Panc1 (cell line): ENCODE measurements at places on chromosomes 4 and X. TPM values are rescaled to one million over a fixed set of nuclear protein-coding genes. Genes with fewer than 3 reads are reported as not detected.

- DNase-seq, result no peak
- H3K4me1 ChIP-seq, result peaks cover 16% of the 10 kb centered on the region
- no peaks in the 10 kb centered on the region for H3K36me3 ChIP-seq
- no peaks in the 10 kb centered on the region for H3K27me3 ChIP-seq
- H3K4me3 ChIP-seq, result no peak overlapping the region
Observed at GRCh38 chr4:6905516-6906445, 3.8 kb upstream of the TBC1D14 start.

GRCh38 chr4:115596265-115597001, 483.0 kb upstream of the NDST4 start:
- no peaks in the 10 kb centered on the region for H3K4me1 ChIP-seq
- no peak overlapping the region for H3K4me3 ChIP-seq
- H3K27ac ChIP-seq, result no peak overlapping the region

GRCh38 chr4:20591571-20591970, 108.7 kb upstream of the PACRGL start:
- no peak overlapping the region for H3K4me3 ChIP-seq
- no peak overlapping the region for H3K27ac ChIP-seq
- no peaks in the 10 kb centered on the region for H3K36me3 ChIP-seq
- no peak for DNase-seq

DNA sequence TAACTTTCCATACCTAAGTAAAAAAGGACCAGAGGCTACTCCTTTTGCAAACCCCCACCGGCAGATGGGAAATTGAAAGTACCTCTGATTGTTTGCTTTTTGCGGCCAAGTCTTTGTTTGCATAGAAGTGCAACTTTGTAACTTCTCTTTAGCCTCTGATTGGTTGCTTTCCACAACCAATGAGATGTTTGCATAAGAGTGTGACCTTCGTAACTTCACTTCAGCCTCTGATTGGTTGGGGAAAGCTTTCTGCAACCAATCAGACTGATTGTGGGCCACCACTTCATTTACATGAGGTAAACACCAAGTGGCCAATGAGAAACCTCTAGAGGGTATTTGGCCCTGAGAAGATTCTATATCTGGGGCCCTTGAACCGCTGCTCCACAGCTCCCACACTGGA, 48.8 kb upstream of the PGRMC1 start:
- H3K27me3 ChIP-seq, result no peaks in the 10 kb centered on the region
- no peak for DNase-seq
- peaks cover 4% of the 10 kb centered on the region; the same call in 1 of the 2 replicates for H3K4me1 ChIP-seq
- no peaks in the 10 kb centered on the region for H3K36me3 ChIP-seq
- H3K27ac ChIP-seq, result no peak overlapping the region
- 0 out of 2 replicates have a peak overlapping the region, but pooled peaks have one; percentile 10 for H3K4me3 ChIP-seq

GRCh38 chr4:169791527-169792156, 33.9 kb upstream of the HPF1 start:
- H3K4me3 ChIP-seq, result peak overlapping the region; percentile 22; the same call in 1 of the 2 replicates
- peaks cover 10% of the 10 kb centered on the region for H3K27me3 ChIP-seq
- no peak overlapping the region for H3K27ac ChIP-seq
- H3K4me1 ChIP-seq, result no peaks in the 10 kb centered on the region

GRCh38 chr4:7786040-7786439, 153.6 kb downstream of the AFAP1 start:
- peaks cover 4% of the 10 kb centered on the region for H3K4me1 ChIP-seq
- peaks cover 23% of the 10 kb centered on the region for H3K36me3 ChIP-seq
- H3K4me3 ChIP-seq, result no peak overlapping the region
- H3K27ac ChIP-seq, result no peak overlapping the region

- no peak for DNase-seq
- no peak overlapping the region for H3K27ac ChIP-seq
- H3K27me3 ChIP-seq, result no peaks in the 10 kb centered on the region
Observed at GRCh38 chrX:24703185-24703494, 9.4 kb downstream of the POLA1 start.

GRCh38 chrX:139639253-139639652, 68.7 kb downstream of the MCF2 start:
- H3K4me1 ChIP-seq, result no peaks in the 10 kb centered on the region
- H3K27me3 ChIP-seq, result peaks cover 8% of the 10 kb centered on the region
- no peak overlapping the region for H3K27ac ChIP-seq

- H3K4me1 ChIP-seq, result no peaks in the 10 kb centered on the region
- H3K27me3 ChIP-seq, result no peaks in the 10 kb centered on the region
- no peak overlapping the region for H3K4me3 ChIP-seq
- DNase-seq, result no peak
- no peak overlapping the region for H3K27ac ChIP-seq
Observed at GRCh38 chr4:107736924-107737448, 17.0 kb upstream of the PAPSS1 start.

- no peak overlapping the region for H3K4me3 ChIP-seq
- no peak for DNase-seq
- no peak overlapping the region for H3K27ac ChIP-seq
- no peaks in the 10 kb centered on the region for H3K27me3 ChIP-seq
- no peaks in the 10 kb centered on the region for H3K36me3 ChIP-seq
- no peaks in the 10 kb centered on the region for H3K4me1 ChIP-seq
Observed at GRCh38 chr4:117533501-117533900, 448.1 kb upstream of the TRAM1L1 start.

DNA sequence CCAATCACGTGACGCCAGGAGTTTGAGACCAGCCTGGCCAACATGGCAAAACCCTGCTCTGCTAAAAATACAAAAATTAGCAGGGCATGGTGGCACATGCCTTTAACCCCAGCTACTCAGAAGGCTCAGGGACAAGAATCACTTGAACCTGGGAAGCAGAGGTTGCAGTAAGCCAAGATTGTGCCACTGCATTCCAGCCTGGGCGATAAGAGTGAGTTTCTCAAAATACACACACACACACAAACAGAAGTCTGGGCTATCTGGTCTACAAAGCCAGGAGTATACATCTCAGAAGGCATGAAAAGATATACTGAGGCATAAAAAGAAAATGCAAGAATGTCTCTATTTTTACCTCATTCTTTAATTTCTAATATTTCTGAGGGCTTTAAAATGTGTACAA, 11.3 kb downstream of the YTHDC1 start:
- H3K27ac ChIP-seq, result no peak overlapping the region
- H3K4me1 ChIP-seq, result no peaks in the 10 kb centered on the region
- peaks cover 14% of the 10 kb centered on the region for H3K36me3 ChIP-seq
- H3K27me3 ChIP-seq, result no peaks in the 10 kb centered on the region

- no peak overlapping the region for H3K27ac ChIP-seq
- H3K4me1 ChIP-seq, result no peaks in the 10 kb centered on the region
- no peak overlapping the region for H3K4me3 ChIP-seq
- no peaks in the 10 kb centered on the region for H3K27me3 ChIP-seq
- no peak for DNase-seq
Observed at GRCh38 chr4:54843106-54843505, 185.3 kb downstream of the KIT start.

- DNase-seq, result peak; percentile 35
- H3K27me3 ChIP-seq, result no peaks in the 10 kb centered on the region
- H3K4me3 ChIP-seq, result peak overlapping the region; percentile 95
- peaks cover 2% of the 10 kb centered on the region; the same call in 1 of the 2 replicates for H3K36me3 ChIP-seq
Observed at GRCh38 chr4:118834960-118835569, 861 bp downstream of the SEC24D start.

GRCh38 chr4:37666625-37667071, 19.5 kb downstream of the RELL1 start:
- DNase-seq, result peak; percentile 92
- H3K36me3 ChIP-seq, result no peaks in the 10 kb centered on the region
- H3K27me3 ChIP-seq, result no peaks in the 10 kb centered on the region
- H3K4me1 ChIP-seq, result peaks cover 58% of the 10 kb centered on the region
- no peak overlapping the region for H3K4me3 ChIP-seq
- H3K27ac ChIP-seq, result peak overlapping the region; percentile 75

DNA sequence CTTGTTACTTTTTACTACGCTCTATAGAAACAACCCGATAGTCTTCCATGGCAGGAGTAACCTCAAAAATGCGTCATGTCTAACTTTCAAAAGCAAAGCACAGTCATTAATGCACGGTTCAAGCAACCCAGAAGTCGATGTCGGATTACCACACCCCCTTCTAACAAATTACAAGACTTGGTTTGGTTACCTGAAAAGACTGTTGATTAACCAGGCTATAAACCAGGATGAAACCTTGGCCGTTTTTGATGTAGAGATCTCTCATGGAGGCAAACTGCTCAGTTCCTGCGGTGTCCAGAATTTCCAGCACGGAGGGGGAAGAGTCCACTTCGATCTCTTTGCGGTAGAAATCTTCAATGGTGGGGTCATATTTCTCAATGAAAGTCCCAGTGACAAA, 2.4 kb downstream of the RAP2C start:
- DNase-seq, result no peak
- H3K4me3 ChIP-seq, result peak overlapping the region; percentile 90
- H3K4me1 ChIP-seq, result peaks cover 18% of the 10 kb centered on the region
- no peaks in the 10 kb centered on the region for H3K27me3 ChIP-seq
- peak overlapping the region; percentile 98 for H3K27ac ChIP-seq

- no peaks in the 10 kb centered on the region for H3K36me3 ChIP-seq
- H3K27ac ChIP-seq, result no peak overlapping the region
- no peak overlapping the region for H3K4me3 ChIP-seq
- DNase-seq, result no peak
- H3K27me3 ChIP-seq, result no peaks in the 10 kb centered on the region
Observed at GRCh38 chrX:108126661-108127060, 35.1 kb downstream of the ATG4A start.

- H3K27me3 ChIP-seq, result no peaks in the 10 kb centered on the region
- no peak overlapping the region for H3K27ac ChIP-seq
- H3K4me1 ChIP-seq, result no peaks in the 10 kb centered on the region
- no peaks in the 10 kb centered on the region for H3K36me3 ChIP-seq
Observed at GRCh38 chr4:10998846-10999245, 314.3 kb upstream of the CLNK start.

DNA sequence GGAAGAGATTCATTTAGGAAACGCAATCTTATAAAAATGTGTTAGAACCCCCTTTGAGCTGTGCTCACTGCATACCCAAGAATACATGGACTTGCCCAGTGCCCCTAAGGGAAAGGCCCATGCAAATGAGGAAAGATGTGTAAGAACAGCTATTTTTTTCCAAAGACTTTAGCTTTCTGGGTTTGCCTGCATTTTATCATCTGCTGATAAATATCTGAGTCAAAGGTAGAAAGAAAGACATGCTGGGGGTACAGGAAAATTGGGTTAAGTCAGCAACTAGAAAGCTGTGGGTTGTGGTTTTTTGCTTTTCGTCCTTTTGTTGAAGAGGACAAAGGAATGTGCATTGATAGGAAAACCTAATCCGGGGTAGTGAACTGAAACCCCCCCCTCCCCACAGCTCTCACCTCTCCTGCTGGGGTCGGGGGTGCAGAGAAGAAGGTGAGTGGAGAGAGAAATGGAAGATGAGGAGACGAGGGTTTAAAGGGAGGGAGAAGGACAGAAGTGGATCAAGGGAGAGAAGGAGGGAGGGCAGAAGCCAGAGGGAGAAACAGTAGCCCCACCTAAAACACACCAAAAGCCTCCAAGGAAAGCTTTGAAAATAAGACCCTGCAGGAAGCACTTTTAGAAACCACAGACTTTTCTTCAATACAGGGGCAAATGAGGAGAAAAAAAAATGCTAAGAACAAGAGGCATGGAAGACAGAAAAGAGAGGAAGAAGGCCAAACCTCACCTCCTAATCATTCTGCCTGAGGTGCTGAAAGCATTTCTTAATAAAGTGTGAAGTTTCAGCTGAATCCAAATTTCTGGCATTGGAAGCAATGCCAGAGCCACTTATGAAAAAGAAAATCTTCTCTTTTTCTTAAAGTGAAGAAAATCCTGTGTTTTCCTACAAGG, 49.3 kb downstream of the KDR start:
- no peaks in the 10 kb centered on the region for H3K27me3 ChIP-seq
- no peak overlapping the region for H3K27ac ChIP-seq
- DNase-seq, result no peak
- no peak overlapping the region for H3K4me3 ChIP-seq
- H3K4me1 ChIP-seq, result no peaks in the 10 kb centered on the region

- H3K27me3 ChIP-seq, result no peaks in the 10 kb centered on the region
- no peak overlapping the region for H3K4me3 ChIP-seq
- no peaks in the 10 kb centered on the region for H3K36me3 ChIP-seq
- no peak overlapping the region for H3K27ac ChIP-seq
Observed at GRCh38 chr4:67746797-67747495, 7.2 kb downstream of the GNRHR start.

DNA sequence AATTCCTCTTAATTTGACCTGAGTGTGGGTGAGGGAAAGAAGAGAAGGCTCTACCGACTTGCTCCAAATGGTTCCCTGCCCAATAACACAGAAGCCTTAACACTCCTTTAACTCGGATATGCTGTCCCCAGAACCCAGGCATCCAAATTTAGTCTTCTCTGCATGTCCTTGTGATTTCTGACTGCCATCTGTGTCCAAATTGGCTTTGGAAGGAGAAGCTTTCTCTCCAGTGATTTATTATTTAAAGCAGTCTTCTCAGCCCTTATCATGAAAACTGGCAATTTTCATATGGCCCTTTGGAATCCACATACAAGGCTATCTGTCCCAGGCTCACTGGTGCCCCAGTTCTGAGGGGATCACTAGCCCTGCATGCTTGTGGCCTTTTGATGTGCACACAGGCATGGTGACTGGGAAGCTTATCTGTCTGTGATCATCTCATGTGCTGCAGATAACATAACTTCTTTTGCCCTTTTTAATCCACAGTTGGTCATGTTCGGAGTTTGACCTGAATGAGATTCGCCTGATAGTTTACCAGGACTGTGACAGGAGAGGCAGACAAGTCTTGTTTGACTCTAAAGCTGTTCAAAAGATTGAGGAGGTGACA, 56.7 kb downstream of the FNIP2 start:
- H3K4me3 ChIP-seq, result no peak overlapping the region
- H3K36me3 ChIP-seq, result no peaks in the 10 kb centered on the region
- no peaks in the 10 kb centered on the region for H3K27me3 ChIP-seq
- no peak for DNase-seq
- no peak overlapping the region; the same call in 1 of the 2 replicates for H3K27ac ChIP-seq
- H3K4me1 ChIP-seq, result peaks cover 17% of the 10 kb centered on the region

DNA sequence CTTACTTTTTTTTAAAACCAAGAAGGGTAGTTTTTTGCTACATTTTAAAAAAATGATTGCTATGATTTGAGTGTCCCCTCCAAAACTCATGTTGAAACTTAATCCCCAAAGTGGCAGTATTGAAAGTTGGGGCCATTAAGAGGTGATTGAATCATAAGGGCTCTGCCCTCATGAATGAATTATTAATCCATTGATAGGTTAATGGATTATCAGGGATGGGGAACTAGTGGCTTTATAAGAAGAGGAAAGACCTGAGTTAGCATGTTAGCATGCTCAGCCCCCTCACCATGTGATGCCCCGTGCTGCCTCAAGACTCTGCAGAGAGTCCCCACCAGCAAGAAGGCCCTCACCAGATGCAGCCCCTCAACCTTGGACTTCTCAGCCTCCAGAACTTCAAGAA, 31.0 kb downstream of the SMIM43 start:
- DNase-seq, result no peak
- no peaks in the 10 kb centered on the region for H3K27me3 ChIP-seq
- no peak overlapping the region for H3K27ac ChIP-seq

NSG1 gene
- total RNA-seq, result not detected

GPR173 gene
- total RNA-seq, result 0.13 TPM

SERTM2 gene
- not detected for total RNA-seq

ZFP42 gene
- 0.05 TPM for total RNA-seq

WDR45 gene
- 49.3 TPM for total RNA-seq

DUX4 gene
- total RNA-seq, result not detected

IL3RA gene
- total RNA-seq, result 0.28 TPM

AP1S2 gene
- 14.7 TPM for total RNA-seq

STPG2 gene
- not detected for total RNA-seq

SLC9B2 gene
- total RNA-seq, result 14.6 TPM

DRD5 gene
- total RNA-seq, result not detected

TMEM35A gene
- total RNA-seq, result not detected

SORCS2 gene
- total RNA-seq, result 0.15 TPM

SMIM43 gene
- total RNA-seq, result not detected

MAB21L2 gene
- total RNA-seq, result not detected

SUPT20HL2 gene
- not detected for total RNA-seq

AMTN gene
- not detected for total RNA-seq

CLDN22 gene
- not detected for total RNA-seq

ARMCX2 gene
- total RNA-seq, result 1.0 TPM

RHOXF2B gene
- 0.10 TPM for total RNA-seq

CLGN gene
- 5.4 TPM for total RNA-seq
